ENCODE measurements at places on chromosomes 1 and 21. TPM values are rescaled to one million over a fixed set of nuclear protein-coding genes. Genes with fewer than 3 reads are reported as not detected.

Gene OR2L3
- not detected for total RNA-seq

Gene MYBPHL
- not detected for total RNA-seq

Gene MTMR11
- total RNA-seq, result 0.16 TPM

Gene MPL
- not detected for total RNA-seq

Gene BRDT
- total RNA-seq, result not detected

Gene F3
- 3.5 TPM for total RNA-seq

Gene DYNLT5
- 2.9 TPM for total RNA-seq

All from bladder microvascular endothelial cell (primary cell).